ENCODE measurements at places on chromosomes 6 and 20. TPM values are rescaled to one million over a fixed set of nuclear protein-coding genes. Genes with fewer than 3 reads are reported as not detected.

The PAK5 gene
- 0.57 TPM for polyA plus RNA-seq

GRCh38 chr6:165686596-165687365 lies 23.7 kb upstream of the PDE10A start:
- H3K36me3 ChIP-seq = no peaks in the 10 kb centered on the region
- no peaks in the 10 kb centered on the region for H3K4me1 ChIP-seq
- no peak for DNase-seq
- H3K4me3 ChIP-seq = no peak overlapping the region
- H3K27me3 ChIP-seq = no peaks in the 10 kb centered on the region

DNA sequence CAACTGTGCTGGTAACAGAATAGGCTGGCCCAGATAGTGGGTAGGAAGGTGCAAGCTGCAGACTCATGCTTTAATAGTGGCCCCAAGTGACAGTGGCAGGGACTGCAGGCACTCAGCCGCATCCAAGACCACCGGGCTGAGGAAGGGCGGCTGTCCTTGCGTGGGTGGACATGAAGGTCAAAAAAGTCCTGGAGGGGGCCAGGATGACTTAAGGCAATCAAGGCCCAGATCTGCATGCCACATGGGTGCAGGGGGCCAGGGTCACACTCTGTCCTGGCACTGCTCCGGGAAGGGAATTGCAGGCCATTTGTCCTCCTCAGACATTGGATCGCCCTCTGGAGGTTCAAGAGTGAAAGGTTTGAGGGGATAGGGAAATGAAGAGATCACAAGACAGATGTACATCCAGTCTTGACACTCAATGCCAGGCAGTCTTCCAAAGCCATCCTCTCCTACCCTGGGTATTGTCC lies 10.4 kb upstream of the VNN2 start:
- H3K27ac ChIP-seq = no peak overlapping the region
- peak; percentile 88 for DNase-seq
- no peaks in the 10 kb centered on the region for H3K27me3 ChIP-seq

- no peak overlapping the region for H3K27ac ChIP-seq
- H3K27me3 ChIP-seq = no peaks in the 10 kb centered on the region
- no peaks in the 10 kb centered on the region for H3K36me3 ChIP-seq
- H3K4me3 ChIP-seq = no peak overlapping the region
- H3K4me1 ChIP-seq = no peaks in the 10 kb centered on the region
Measured at GRCh38 chr20:61665528-61666470, 399.9 kb downstream of the TAF4 start.

GRCh38 chr6:107416145-107416544 lies 43.2 kb downstream of the PDSS2 start:
- no peak overlapping the region for H3K27ac ChIP-seq
- H3K36me3 ChIP-seq = no peaks in the 10 kb centered on the region
- H3K4me3 ChIP-seq = no peak overlapping the region

GRCh38 chr6:50007819-50008218 lies 14.0 kb downstream of the DEFB110 start:
- H3K27me3 ChIP-seq = no peaks in the 10 kb centered on the region
- no peak overlapping the region for H3K4me3 ChIP-seq
- no peak overlapping the region for H3K27ac ChIP-seq
- no peaks in the 10 kb centered on the region for H3K36me3 ChIP-seq
- no peak for DNase-seq

- 0 out of 2 replicates have a peak, but pooled peaks cover 3% of the 10 kb centered on the region for H3K27me3 ChIP-seq
- H3K4me1 ChIP-seq = no peaks in the 10 kb centered on the region
- H3K27ac ChIP-seq = no peak overlapping the region
- no peak overlapping the region for H3K4me3 ChIP-seq
- DNase-seq = no peak
- no peaks in the 10 kb centered on the region for H3K36me3 ChIP-seq
Measured at GRCh38 chr20:29874476-29875202, 1382.8 kb upstream of the DEFB115 start.

GRCh38 chr6:165647041-165647440 lies 16.0 kb downstream of the PDE10A start:
- H3K4me3 ChIP-seq = no peak overlapping the region
- H3K27ac ChIP-seq = no peak overlapping the region
- DNase-seq = no peak
- no peaks in the 10 kb centered on the region for H3K27me3 ChIP-seq
- 0 out of 2 replicates have a peak, but pooled peaks cover 5% of the 10 kb centered on the region for H3K4me1 ChIP-seq

Measured in GM23338 (cell line).